ENCODE measurements at places on chromosomes 1 and 21.

DNA sequence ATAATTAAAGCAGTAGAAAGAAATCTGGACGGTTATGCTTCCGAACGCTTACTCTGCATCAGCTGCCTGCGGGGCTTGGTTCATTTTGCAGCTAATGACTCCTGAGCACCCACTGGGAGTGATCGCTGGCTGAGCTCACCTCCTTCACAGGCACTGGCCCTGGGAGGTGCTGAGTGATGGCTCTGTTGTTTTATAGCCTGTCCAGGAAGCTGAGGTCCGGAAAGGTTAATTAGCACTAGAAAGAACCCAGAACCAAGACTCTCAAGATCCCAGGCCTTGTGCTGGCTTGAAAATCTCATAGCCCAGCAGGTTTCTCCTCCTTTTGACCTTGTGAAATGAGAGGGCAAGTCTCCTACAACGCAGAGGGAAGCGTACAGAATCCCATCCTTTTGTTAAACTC is 226.2 kb downstream of the AJAP1 start:
- DNase-seq, result no peak

DNA sequence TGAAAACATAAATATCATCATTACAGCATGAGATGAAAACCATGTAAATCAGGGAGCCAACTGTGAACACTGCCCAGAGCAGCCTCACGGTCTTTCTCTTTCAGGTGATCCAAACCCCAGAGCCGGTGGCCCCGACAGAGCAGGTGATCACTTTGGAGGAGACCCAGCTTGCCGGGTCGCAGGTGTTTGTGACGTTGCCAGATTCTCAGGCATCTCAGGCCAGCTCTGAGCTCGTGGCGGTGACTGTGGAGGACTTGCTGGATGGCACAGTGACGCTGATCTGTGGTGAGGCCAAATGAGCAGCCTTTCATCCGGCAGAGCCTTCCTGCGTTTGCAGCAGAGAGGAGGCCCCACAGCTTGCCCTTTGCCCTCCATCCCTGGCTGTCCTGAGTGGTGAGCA is 37.2 kb upstream of the EPHA8 start:
- peak; percentile 76 for DNase-seq

DNA sequence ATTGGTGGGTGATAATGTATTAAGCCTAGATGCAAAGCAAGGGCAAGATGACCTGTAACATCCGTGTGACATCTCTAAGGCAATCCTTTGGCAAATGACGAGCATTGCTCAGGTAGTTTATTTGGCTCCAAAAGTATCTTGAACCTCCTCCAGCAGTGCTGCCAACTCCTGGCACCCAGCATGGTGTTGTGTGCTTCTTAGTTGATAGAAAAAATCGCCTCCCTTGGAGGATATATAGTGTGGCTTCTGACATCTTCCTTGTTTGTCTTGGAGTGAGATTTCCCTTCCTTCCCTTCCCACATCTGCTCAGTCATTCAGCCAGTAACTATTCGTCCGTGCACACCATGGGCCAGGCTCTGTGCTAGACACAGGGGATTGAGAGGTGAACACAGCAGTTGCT is 121.8 kb downstream of the TOMM20 start:
- DNase-seq, result peak; percentile 26

DNA sequence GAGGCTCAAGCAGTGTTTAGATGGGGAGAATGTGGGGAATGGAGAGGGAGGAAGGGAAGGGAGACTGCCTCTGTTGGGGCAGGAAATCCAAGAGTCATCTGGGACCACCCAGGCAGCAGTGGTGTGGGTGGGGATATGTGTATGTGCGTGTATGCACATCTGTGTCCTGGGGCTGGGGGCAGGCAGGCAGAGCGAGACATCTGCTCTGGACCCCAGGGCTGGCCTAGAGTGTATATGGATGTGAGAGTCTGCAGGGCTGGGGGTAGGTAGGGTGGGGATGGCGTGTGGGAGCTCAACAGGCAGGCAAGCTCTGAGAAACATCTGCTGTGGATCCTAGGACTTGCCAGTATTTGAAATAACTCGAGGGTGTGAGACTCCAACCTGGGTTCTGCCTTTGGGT is 3.5 kb downstream of the PTCH2 start:
- no peak for DNase-seq

- no peak for DNase-seq
These were observed 17.7 kb upstream of the PTPRC start for GRCh38 chr1:198620951-198621824.

GRCh38 chr1:55529017-55529416 is 313.9 kb upstream of the USP24 start:
- DNase-seq, result no peak

GRCh38 chr1:121417325-121417923 is 232.6 kb downstream of the SRGAP2C start:
- DNase-seq, result no peak

DNA sequence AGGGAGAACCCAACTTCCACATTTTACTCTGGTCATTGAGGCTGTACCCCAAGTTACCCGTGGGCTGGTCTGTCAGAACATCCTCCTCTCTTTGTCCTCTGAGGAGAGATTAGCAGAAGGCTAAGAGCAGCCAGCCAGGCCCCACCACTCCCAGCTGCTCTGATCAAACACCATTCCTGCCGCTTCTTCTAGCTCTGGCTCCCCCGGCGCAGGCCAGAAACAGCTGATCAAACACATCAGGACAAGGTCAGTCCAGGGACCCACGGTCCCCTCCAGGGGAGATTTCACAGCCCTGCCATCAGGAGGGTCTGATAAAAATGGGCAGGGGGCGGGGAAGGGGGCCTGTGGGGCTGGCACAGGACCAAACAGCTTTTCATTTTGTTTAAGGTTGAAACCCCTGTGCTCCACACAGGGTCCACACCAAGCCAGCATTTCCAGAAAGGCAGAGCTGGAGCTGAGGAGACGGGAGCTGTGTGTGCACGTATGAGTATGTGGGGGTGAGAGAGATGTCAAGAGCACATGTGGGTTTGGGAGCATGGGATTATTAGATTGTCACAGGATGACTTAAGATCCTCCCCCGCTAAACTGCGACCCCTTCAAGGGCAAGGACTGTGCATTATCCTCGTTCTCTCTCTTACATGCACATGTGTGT is 29.9 kb upstream of the EPHA8 start:
- DNase-seq, result no peak

DNA sequence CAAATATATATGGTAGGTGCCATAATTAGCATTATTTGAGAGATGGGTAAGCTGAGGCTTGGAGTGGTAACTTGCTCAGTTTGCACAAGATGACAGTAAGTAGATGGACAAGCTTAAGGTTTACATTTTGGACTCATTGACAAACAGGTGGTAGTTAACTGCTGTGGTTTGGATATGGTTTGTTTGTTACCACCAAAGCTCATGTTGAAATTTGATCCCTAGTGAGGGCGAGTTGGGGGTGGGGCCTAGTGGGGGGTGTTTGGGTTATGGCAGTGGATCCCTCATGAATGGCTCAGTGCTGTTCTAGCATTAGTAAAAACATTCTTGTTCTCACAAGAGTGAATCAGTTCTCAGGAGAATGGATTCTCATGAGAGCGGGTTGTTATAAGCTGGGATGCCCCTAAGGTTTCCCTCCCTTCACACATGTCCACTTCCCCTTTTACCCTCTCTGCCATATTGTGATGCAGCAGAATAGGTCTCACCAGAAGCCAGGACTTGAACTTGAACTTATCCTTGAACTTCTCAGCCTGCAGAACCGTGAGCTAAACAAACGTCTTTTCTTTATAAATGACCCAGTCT is 6.6 kb upstream of the PRRX1 start:
- DNase-seq, result no peak

DNA sequence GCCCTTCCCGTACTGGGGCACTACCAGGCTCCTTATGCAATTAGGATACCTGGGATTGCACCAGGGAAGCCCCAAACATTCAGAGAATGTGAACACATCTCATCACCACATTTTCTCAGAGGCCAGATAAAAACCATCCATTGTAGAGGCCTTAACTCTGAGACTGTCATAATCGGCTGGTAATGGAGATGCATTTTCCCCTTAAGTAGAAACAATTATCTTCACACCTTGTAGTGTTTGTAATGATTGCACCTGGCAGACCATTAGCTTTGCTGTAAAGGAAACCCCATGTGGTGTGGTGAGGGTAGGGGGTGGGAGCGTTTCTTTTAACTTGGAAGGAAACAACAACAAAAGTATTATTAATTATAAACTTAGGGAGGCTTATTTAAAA is 90.0 kb upstream of the TLR5 start:
- DNase-seq, result no peak

GRCh38 chr1:35646043-35646442 is 4.7 kb upstream of the PSMB2 start:
- no peak for DNase-seq

GRCh38 chr1:54649130-54649898 is 7.7 kb downstream of the MROH7 start:
- DNase-seq, result no peak

DNA sequence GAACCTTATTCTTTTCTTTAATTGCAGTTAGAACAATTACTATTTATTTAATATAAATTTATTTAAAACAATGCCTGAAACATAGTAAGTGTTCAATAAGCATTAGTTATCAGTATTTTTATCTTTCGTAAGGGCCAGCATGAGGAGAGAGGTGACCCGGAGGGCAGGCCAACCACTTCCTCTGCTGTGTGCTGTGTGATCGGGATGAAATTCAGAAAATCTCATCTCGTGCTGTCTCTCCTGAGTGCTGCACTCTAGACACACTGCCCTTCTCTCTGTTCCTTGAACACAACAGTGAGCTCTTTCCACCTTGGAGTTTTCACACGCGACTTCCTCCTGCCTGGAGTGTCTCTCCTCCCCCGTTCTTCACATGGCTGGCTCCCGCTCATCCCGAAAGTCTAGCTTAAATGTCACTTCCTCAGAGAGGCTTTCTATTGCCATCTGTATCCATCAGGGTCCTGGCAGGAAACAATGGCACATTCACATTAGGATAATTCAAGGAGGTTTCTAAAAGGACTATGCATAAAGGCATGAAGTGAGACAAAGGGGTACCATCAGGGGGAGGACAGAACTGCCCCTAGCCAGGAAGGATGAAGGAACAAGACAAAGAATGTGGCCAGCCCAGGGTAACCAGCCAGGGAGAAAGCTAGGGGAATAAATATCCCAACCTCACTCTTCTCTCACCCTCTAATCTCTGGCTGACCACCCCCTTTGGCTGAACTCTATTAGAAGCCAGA is 142.6 kb upstream of the GJB5 start:
- no peak for DNase-seq

GRCh38 chr1:177863796-177864195 is 106.1 kb downstream of the SEC16B start:
- no peak for DNase-seq

GRCh38 chr1:84301004-84301784 is at the start of gene SAMD13:
TSS of gene SAMD13 (plus strand) at chr1:84301708. CDS start at chr1:84303235, 1,527 bp downstream.
- DNase-seq, result no peak

GRCh38 chr1:170095976-170096748 is 21.7 kb upstream of the KIFAP3 start:
- no peak for DNase-seq

GRCh38 chr1:22817462-22817861 is 106.8 kb downstream of the EPHB2 start:
- DNase-seq, result no peak
